Amygdala (tissue), 56 donors: ENCODE measurements at places on chromosomes 7 and 10.

DNA sequence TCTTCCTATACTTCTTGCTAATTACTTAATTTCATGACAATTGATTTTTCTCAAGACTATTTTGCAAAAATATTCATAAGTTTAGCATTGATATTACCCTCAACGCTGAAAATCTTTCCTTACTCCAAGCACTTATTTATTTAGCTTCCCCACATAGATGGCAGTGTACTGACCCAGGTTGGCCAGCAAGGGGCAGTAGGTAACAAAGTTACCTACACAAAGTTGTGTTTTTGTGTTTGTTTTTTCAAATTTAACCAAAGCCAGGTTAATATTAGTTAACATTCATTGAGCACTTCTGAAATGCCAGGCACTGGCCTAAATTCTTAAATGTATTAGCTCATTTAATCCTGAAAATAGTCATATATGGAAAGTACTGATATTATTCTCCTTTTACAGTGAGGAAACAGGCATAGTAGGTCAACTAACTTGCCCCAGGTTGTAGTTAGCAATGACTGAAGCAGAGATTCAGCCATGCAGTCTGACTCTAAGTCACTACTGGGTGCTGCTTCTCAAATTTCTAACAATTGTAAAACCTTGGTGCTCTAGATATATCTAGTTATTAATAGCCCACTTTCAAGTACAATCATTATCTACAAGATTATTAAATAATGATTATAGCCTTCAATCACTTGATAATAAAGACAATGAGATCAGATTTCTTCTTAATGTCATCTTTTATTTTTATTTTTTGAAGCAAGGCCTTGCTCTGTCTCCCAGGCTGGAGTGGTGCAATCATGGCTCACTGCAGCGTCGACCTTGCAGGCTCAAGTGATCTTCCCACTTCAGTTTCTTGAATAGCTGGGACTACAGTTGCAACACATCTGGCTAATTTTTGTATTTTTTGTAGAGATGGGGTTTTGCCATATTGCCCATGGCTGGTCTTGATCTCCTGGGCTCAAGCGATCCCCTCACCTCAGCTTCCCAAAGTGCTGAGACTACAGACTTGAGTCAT is 5.8 kb upstream of the GGCT start:
- DNase-seq, result no peak

GRCh38 chr10:29585488-29585976 is 49.2 kb downstream of the SVIL start:
- no peak for DNase-seq

DNA sequence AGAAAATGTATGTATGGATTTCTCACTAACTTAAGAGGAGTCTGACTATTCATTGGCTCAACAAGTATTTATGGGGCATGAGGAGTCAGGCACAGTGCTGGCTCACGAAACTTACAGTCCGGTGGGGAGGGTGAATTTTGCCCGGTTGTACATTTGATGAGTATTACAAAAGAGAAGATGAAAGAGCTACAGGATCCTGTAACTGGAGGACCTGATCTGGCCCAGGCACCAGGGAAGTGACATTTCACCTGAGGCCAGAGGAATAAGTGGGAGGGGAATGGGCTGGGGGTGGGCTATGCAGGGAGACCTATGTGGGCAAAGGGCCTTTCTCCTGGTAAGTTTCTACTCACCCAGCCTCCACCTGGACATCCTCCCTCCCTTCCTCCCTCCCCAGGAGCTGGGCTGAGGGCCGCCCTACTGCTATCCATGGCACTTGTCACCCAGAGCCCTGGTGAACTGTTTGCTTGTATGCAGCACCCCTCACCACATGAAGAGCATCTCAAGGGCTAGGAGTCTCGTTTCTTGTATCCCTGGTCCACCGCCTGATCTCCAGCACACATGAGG is 101.1 kb upstream of the ZNF438 start:
- DNase-seq, result no peak

GRCh38 chr10:12250181-12250580 is 54.2 kb downstream of the CDC123 start:
- no peak for DNase-seq

DNA sequence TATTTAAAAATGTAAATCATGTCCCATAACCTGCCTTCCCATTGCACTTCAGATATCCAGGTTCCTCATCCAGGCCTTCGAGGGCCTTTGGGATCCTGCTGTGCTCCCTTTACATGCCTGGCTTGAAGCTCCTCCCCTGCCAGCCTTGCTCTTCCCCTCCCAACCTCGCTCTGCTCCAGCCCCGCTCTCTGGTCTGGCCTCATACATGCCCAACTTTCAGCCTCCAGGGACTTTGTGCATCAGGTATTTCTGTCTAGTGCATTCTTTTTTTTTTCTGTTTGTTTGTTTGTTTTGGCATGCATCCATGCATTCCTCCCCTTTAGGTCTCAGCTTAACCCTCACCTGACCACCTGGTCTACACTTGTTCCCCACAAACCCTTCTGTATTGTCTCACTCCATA is 160.3 kb downstream of the SNX10 start:
- no peak for DNase-seq

GRCh38 chr10:46301056-46301645 is 14.4 kb downstream of the ANTXRL start:
- no peak for DNase-seq

DNA sequence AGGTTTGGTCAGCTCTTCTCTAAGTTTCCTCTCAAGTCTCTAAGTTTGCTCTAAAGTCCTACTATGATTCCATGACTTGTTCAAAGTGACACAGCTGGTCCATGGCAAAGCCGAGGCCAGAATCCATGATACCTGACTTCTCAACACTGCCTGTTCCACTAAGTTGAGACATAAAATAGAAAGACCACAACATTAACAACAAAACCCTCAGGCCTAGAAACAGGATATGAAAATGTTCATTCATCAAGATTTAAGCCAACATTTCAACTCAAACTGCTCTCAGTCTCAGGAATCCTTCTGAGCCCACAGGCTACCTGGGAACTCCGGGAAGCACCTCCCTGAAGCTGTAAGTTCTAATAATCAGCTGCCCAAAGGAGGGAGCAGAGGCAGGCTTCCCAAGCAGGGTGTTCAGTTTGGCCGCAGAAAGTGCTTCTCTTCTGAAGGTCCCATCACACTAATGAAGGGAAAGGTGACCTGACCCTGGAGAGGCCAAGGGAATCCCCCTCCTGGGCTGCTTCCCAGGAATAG is 62.9 kb downstream of the STK17A start:
- no peak for DNase-seq

DNA sequence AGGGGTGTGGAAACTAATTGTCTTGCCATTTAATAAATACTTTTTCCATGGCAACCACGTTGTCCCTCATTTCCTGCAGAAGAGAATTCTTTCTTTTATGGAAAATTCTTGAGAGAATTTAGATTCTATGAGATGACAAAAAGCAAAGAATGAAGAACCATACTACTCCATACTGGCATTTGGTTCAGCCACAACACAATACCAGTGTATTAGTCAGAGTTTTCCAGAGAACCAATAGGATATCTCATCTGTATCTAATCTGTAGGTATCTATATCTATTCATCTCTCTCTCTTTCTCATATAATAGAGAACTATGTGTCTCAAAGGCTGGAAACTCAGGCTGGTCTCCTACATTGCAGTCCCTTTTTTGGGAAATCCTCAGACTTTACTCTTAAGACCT is 44.6 kb upstream of the NAMPT start:
- no peak for DNase-seq

GRCh38 chr7:65239707-65240352 is 133.8 kb upstream of the ZNF92 start:
- DNase-seq, result no peak

GRCh38 chr7:102888561-102889233 is 24.1 kb upstream of the LRRC17 start:
- DNase-seq, result no peak

- DNase-seq, result no peak
These were observed 12.1 kb upstream of the TRPV6 start for GRCh38 chr7:142897691-142898090.

DNA sequence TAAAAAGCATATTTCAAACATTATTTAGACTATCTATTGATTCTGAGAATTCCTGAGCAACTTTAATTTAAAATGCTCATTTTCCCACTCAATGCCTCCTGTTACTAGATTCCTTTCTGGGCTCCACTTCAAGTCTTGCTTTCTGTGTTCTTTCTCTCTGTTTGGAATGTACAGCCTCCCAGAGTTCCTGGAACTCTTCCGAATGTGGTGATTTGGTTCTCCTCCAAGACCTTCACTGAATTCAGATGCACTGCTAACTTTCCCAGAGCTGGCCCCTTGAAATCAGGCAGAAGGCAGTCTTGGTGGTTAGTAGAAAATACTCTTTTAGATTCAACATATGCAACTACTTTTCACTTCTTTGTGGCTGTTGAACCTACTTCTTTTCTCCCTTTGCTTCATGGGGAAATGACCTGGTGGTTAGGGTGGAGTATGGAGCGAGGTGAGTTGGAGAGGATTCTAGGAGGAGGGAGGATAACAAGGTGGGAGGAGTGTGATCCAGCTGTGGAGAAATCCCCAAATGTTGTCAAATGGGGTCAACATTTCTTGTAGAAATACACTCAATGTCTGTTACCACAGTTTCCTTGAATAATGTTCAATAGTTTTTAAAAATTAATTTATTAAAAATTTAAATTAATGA is 27.9 kb upstream of the CCDC7 start:
- DNase-seq, result no peak

- DNase-seq, result no peak
These were observed 11.8 kb upstream of the PNLIPRP2 start for GRCh38 chr10:116608686-116609594.

GRCh38 chr7:44157116-44158080 is 16.3 kb upstream of the MYL7 start:
- DNase-seq, result no peak

DNA sequence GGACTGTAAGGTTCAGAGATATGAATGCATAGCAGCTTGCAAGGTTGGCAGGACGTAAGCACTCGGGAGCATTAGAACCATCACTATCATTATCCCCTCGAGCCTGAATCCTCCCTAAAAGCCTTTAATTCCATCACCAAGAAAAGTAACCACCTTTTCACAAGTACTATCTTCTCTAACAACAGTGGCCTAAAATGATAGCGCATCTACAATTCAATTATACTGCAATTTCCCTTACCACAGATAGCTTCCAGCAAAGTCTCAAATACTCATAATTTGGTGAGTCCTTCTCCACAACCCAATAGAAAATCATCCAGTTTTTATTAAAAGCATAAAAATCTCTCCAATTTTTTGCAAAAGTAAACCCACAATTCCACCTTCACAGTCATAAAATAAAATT is 42.0 kb downstream of the COL1A2 start:
- no peak for DNase-seq

GRCh38 chr7:107958764-107959526 is 44.0 kb downstream of the LAMB1 start:
- no peak for DNase-seq

DNA sequence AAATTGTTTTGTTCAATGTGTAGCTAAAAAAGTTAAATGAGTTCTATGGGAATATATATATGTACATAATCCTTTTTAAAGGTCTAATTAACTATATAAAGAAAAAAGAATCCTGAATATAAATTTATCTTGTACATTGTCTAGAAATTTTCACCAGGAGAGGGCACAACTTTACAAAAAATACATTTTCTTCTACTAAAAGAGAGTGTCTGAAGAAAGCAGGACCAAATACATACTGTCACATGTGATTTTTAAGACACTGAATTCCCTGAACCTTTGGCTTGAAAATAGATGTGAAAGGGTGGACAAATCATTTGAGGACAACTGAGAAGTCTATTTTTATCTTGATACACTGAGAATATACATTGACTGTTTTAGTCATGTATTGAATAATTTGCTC is 204.3 kb downstream of the DGKB start:
- DNase-seq, result no peak

- DNase-seq, result no peak
These were observed 602.7 kb upstream of the NRP1 start for GRCh38 chr10:33937036-33937730.

- no peak for DNase-seq
These were observed 20.7 kb downstream of the PIK3AP1 start for GRCh38 chr10:96699613-96700012.

DNA sequence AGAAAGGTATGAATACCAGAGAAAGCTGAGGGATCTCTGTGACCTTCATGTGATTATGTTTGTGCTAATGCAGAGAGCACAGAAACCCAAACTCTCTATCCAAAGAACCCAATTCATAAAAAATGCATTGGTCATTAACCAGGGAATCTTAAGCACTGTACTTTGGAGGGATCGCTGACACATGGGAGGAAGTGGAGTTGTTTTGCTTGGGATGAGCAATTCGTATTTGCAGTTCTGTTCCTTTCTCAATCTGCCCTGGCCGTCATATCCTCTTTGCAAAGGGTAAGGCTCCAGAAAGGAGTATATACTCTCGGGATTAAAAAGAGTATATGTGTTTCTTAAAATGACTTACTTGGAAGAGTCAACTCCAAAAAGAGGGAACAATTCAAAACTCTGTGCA is 221.3 kb downstream of the POU6F2 start:
- no peak for DNase-seq

DNA sequence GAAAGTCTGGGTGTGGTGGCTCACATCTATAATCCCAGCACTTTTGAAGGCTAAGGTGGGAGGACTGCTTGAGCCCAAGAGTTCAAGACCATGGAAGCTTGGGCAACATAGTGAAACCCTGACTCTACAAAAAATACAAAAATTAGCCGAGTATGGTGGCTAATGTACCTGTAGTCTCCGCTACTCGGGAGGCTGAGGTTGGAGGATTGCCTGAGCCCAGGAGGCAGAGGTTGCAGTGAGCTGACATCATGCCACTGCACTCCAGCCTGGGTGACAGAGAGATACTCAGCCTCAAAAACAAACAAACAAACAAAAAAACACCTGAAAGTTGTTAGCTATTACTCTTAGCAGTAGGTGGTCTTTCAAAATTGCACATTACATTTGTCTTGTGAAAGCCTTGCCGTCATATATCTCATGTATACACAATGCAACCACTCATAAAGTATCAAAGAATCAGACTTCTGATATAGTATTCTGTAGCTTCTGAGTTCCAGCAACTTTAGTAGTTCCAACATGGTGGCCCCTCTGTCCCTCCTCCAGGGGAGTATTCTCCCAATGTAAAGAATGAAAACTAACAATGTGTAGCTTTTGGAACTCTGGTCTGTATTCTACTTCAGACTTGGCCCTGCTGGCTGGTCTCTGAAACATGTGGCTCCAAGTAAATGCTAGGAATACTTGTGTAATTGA is 101.5 kb downstream of the ZNF92 start:
- DNase-seq, result no peak

DNA sequence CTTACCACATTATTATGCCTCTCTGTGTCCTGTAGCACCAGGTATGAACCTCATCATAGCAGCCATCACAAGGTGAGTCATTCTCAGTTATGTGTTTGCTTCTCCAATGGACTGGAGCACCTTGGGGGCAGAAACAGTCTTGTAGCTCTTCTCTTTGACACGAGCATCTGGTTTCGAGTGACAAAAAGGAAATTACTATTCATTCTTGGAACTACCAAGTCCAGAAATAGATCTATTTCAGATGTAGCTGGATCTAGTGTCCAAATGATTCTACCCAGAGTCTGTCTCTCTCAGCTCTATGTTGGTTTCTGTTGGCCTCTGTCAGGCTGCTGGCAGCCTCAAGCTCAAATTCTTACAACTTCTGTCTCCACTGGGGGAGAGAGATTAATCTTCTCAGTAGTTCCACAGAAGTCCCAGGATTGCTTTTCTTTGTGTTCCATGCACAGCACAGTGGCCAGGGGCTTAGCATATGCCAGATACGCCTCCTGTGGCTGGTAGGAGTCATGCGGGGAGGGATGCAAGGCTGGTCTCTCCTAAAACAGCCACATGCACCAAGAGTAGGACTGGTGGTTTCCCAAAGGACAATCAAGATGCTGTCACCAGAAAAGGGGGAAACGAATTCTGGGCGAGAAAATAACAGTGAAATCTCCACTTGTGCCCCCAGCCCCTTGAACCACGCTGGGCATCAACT is 37.2 kb upstream of the PAPSS2 start:
- DNase-seq, result no peak

- no peak for DNase-seq
These were observed 30.8 kb downstream of the HIF1AN start for GRCh38 chr10:100566561-100566960.
